ENCODE measurements at places on chromosomes 11 and 22.

DNA sequence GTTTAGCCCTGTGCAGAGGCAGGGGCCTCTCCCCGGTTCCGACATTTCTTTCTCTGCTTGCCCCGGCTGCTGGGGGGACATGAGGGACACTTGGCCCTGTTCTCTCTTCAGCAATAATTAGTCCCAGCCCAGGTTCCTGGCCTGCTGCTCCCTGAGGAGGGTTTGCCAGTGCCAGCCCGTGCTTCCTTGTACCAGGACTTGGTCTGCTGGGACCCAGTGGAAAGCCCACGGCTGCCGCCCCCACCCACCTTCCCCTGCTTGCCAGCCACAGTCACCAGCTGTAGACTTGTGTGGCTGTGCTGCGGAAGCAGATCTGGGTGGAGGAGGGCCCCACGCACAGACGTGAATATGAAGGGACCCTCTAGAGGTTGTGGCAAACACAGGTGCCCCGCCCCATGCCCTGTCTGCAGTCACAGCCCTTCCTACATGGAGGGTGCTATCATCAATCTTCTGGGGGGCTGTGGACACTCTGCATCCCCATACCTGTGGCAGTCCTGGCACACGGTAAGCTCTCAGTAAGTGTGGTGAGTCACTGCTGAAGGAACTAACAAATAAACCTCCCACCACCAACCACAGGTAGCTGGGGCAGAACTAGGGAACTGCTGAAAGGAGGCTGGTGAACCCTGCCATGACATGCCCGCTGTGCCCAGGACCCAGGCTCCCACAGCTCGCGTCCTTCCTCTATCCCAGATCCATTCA, 949 bp downstream of the TP53AIP1 start:
- no peak for DNase-seq

DNA sequence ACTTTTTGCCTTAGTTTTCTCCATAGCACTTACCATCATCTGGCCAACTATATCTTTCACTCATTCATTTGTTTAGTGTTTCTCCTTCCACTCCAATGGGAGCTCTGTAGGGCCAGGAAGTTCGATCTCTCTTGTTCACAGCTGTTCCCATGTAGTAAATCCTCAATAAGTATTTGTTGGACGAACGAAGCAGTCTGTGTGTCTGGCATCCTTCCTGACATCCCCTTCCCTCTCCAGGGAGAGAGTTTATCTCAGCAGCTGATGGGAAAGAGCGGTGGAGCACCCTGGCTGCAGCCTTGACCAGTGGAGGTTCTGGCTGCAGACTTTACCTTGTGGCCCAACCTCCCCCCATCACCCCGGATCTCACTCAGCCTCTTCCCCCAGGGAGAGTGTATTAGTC, 141.7 kb downstream of the CHST1 start:
- no peak for DNase-seq

DNA sequence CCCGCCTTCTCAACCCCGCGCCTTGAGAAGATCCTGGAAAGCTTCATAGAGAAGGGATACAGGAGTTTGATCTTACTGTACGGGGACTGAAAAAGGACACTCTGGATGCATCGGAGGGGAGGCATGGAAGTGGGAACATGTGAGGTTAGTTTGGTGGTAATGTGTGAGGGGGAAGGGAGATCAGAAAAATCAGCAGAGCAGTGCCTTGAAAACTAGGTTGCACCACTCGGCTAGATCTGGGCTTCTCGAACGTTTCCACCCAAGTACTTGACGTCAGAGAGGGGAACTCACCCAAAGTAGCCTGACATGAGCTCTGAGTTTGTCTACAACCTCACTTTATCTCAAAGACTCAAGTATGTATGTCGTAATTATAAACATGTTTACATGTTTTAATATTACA, 14.5 kb downstream of the USP35 start:
- no peak for DNase-seq

GRCh38 chr11:72433455-72434036, 785 bp downstream of the CLPB start:
- DNase-seq = no peak

GRCh38 chr11:64469288-64469687, 110.3 kb downstream of the RPS6KA4 start:
- peak; percentile 11 for DNase-seq
